ENCODE measurements at places on chromosomes 2 and 18. TPM values are rescaled to one million over a fixed set of nuclear protein-coding genes. Genes with fewer than 3 reads are reported as not detected.

PRSS56 gene
- 0.87 TPM for total RNA-seq

CCDC68 gene
- 35.7 TPM for total RNA-seq

GRCh38 chr2:71672826-71673795 is 219.8 kb downstream of the DYSF start:
- peak; percentile 13 for DNase-seq

DNA sequence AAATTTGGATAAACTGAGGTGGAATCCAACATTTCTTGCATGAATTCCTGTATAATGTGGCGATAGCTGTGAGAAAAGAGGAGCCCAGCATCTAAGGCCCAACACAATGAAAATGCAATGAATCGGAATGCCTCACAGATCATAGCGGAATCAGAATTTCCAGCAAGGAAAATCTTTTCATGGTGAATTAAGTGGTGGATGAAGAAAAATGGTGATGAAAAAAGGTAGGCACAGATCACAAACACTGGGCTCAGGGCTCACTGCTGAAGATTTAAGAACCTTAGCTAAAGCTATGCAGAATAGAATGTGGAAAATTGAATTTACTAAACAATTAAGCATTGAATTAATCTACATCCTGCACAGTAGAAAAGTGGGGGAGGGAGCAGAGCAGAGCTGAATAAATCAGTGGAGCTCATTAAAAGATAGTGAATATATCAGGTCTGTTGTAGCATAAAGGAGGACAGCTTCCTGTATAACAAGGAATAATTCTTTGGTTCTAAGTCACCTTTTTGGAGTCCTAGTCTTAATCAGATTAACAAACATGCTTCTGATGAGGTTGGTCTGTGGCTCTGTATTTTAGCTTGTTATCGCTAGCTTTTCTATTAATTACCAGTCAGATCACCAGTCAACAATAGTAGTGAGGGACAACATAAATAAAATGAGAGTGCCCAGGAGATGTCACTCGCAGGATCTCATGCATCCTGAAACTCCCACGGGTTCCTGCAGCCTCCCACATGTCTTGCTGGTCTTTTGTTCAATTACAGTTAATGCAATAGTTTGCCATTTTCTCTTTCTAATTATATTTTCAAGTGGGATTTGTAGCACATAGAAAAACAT is 27.0 kb downstream of the MEIS1 start:
- no peak for DNase-seq

DNA sequence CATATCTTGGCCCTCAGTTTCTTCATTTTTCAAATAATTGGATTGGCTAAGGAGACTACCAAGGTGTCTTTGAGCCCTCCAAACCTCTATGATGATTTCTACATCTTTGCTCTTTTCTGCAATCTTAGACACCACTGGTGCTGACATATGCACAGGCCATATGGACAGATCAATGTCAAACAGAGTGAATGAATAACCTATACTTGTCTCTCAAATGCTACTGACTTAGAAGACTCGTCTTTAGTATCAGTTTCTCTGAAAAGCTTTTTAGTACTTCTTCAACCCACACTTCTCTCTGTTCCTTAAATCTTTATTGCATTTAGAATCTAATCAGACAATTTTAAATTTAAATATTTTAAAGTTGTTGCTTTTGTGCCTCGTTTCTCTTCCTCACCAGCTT is 258.2 kb downstream of the LTBP1 start:
- no peak for DNase-seq

GRCh38 chr2:168624028-168624427 is 168.0 kb downstream of the CERS6 start:
- no peak for DNase-seq

GRCh38 chr2:230346921-230347533 is 20.0 kb downstream of the SP140L start:
- no peak for DNase-seq

GRCh38 chr2:89851583-89851905 is 1160.1 kb downstream of the RPIA start:
- no peak for DNase-seq

DNA sequence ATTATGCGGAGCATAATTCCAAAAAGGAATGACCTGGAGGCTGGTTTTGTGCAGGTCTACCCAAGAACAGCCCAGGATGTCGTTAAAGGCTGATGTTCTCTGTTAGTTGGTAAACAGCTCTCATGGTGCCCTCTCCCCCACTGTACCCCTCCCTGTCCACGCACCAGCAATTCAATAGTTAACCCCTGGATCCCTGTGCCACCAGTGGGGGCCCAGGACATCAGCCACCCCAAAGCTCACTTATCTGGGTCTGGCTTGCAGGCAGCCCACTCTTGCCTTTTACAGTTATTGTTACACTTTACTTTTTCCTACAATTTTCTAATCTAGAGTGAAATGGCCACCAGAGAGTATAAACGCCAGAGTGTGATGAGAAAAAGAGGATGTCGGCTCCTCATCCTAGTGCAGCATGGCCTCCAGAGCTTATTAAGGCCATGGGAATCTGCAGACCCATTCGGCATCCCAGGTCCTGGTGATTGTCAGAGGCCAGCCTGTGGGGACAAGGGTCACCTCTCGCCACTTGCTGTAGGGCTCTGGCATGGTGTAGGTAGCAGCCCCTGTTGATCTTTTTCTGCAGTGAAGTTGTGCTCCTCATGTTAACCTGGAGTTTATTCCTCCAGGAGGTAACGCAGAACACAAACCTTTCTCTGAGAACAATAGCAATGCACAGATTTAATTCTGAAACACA is 30.3 kb downstream of the TWIST2 start:
- no peak for DNase-seq

DNA sequence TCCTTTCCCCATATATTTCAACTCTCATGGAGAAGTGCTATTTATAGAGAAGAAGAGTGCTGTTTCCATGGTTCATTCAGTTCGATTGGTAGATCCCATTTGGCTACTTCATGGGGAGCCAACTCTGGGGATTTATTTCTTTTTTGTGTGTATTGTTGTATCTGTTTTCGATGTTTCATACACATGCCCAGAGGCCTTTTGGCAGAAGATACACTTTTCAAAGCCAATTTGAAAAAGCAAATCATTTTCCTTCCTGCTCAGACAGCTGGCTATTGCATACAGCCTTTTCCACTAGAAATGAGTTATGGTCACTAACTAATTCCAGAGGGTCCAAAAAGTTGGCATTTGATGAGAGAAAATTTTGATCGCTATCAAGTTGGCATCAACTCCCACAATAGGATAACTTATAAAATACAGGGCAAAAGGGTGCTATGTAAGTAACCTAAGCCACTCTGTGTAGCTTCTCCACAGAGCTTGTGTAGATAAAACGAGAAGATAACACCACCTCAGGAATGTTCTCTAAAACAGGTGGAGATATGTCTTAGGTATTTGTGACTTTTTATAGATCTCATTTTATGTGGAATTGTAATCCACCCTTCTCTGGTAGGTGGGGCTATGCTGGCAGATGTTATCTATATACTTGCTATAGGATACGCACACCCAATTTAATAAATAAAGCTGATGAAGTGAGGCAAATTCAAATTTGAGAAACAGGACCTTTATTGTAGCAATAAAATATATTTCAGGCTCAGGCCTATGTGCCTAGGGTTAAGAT is 798.5 kb downstream of the SATB2 start:
- DNase-seq: no peak
